ENCODE measurements at places on chromosomes 2 and 18.

DNA sequence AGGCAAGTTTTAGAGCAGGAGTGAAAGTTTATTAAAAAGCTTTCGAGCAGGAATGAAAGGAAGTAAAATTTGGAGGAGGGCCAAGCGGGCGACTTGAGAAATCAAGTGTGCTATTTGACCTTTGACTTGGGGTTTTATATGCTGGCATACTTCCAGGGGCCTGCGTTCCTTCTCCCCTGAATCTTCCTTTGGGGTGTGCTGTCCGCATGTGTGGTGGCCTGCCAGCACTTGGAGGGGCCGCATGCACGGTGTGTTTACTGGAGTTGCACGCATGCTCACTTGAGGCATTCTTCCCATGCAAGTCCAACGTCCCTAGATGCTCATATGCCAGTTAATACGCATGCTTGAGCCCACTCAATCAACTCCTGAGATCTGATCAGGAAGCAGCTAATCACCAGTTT, 78.3 kb upstream of the MAP4K4 start:
- no peak for DNase-seq

- no peak for DNase-seq
These were observed 58.7 kb downstream of the STPG4 start for GRCh38 chr2:47096451-47096850.

DNA sequence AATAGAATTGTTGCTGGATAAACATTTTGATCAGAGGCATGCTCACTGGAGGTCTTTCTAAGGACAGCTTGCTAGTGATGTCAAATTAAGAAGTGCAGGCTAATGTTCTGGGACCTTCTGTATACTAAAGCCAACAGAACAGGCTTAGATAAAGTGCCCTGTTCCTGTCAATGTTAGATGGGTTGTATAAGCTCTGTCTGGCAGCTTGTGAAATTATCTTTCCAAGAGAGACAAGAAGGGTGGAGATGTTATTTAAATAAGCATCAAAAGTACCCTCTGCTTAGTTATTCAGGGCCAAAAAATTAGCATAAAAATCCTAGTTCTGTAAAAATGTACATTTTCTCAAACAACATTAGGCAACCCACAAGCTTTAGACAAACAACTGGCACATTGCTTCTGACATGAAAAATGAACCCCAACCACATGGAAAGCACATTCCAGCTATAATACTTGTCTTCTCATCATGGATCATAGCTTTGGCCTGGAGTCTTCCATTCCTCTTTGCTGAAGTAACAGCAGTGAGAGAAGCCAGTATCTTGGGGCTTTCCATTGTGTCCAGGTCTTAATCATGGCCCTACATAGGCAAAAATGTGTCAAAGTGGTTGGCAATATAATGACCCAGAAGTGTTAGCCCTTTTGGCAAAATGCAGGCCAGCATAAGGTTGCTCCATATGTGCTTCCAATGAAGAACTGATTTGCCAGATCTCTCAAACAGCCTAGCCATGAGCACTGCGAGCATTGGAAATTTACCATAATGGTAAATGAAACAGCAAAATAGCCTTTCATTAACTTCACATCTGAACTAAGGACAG, 478.1 kb upstream of the ZNF804A start:
- DNase-seq, result no peak

GRCh38 chr2:233679196-233679595, 2.5 kb upstream of the UGT1A7 start:
- DNase-seq, result no peak

- no peak for DNase-seq
These were observed 3.6 kb downstream of the LRRTM1 start for GRCh38 chr2:80300954-80301353.

DNA sequence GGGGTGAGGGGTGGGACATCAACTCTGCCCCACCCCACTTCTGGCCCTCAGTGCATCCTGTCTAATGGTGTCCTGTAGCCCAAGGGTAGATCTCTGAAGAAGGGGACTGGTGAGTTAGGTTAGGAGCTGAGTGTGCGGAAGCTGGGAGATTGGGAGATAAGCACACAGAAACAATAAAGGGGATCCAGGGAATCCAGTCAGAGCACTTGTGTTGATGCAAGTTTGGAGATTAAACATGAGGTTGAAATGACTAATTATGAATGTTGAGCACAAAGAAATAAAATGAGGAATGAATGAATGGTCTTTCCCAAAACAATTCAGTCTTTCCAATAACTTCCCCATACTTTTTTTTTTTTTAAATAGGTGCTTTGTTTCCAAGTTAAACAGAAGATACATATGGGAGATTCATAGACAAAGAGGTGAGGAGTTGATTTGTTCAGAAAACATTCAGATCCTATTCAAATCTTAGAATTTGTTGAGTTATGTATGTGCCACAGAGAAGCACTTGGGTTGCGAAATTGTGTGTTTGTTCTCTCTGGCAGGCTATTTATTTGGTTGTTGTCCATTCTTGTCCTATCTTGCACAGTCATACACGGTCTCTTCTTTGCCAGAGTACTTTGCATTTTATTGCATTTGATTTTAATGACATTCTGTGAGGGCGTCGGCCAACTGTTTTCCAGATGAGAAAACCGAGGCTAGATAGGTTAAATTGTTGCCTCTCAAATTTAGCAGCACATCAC, 31.6 kb upstream of the NABP1 start:
- DNase-seq, result no peak

Data from NCI-H1930 (cell line).